HEK293T (cell line): ENCODE measurements at places on chromosomes 7 and 10.
A peak's percentile ranks its signal among the peaks of the same experiment; 100 is the strongest.

GRCh38 chr10:69362471-69362954, 54.2 kb downstream of the TACR2 start:
- DNase-seq: no peak

DNA sequence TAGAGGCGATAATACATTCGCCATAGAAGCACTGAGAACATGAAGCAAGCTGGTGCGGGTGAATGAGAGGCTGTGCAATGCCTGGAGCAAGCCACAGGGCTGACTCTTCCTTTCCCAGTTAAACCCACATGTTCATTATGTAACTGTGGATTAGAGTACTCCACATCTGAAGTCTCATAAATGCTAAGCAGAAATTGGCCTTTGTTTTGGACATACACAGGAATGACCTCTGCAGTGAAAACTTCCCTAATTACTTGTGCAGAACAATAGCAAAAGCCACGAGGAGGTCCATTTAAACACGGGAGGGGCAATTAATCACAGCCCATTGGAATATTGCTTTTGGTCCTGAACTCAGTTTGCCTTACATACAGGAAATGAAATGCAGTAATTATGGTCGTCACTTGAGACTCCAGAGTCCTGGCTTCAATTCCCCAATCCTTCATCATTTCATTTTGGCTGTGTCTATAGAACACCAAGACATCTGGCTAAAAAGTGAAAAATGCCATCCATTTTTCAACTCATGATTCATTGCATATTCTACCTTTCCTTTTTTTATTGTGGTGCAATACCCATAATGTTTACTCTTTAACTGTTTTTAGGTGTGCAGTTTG, 78.7 kb upstream of the CXCL12 start:
- DNase-seq: no peak

GRCh38 chr7:133230591-133231194, 22.2 kb upstream of the EXOC4 start:
- peak; percentile 53 for DNase-seq

- DNase-seq: no peak
Observed at GRCh38 chr10:16049782-16050181, 189.5 kb upstream of the MINDY3 start.

GRCh38 chr7:5200561-5201235, 10.7 kb downstream of the WIPI2 start:
- DNase-seq: no peak

DNA sequence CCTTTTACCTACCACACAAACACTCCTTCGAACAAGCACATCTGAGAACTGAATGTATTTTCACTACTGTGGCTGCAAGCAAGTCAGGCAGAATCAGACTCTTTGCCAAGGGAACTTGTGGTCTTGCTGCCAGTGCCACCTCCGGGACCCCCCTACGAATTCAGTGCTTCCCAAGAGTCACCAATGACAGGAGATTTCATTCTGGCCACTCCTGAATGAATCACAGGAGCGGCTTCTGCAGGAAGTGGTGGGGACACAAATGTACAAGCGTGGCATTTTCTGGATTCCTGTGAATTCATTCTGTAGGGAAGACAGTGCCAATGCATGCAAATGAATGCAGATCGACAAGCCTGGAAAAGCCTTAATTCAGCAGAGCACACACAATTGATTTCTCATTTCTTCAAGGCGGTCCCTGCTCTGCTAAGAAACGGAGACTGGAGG, 161.2 kb downstream of the CAMK1D start:
- no peak for DNase-seq

DNA sequence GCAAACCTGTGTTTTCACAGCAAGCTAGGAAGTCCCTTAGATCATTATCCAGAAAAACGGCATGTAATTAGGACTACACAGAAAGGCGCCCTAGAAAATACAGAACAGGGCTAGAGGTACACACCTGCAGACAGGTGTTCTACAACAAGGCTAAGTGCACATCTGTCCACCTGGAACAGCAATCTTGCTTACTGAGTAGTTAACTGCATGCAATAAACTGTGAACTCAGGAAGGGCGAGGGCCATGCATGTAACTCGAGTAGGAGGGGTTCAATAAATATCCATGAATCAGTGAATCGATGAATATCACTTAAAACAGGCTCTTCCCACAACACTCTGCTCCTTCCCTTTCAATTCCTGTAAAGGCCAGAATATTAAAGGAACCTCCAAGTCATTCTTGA, 22.0 kb downstream of the FAM171A1 start:
- DNase-seq: no peak

DNA sequence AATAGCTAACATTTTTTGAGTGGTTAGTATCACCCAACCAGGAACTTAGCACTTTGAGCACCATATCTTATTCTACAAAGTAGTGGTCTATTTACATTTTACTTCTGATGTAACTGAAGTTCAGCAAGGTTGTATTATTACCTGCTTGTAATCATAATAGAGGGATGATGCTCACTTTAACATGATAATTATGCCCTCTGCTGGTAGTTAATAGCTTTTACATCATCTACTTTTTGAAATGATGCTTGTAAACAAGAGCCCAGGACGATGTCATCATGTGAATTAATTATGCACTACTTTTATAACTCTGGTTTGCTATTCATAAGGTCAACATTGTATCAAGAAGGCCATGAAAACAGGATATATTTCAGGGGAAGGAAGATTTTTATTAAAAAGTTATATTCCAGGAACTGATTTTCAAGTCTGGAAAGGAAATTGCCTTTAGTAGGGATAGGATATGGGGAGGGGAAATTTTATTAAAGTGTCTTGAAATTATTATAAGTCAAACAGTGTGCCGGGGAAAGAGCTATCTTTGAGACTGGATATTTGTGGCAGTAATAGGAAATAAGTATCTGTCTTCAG, 80.3 kb upstream of the SCIN start:
- peak; percentile 7 for DNase-seq

DNA sequence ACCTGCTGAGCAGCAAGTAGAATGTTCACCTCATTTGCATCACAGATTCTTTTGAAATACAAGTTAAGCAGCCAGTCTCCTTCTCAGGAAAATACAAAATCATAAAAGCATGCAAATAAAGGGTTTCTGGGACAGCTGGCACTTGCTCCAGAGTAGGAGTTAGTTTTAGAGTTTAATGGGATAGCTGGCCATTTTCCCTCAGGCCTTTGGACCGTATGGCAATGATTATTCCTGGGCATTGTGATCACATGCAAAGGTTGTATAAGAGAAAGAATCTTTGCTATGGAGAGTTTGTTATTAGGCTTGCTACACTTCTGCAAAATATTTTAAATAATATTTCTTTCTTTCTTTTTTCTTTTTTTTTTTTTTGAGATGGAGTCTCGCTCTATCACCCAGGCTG, 240.8 kb downstream of the CDK14 start:
- no peak for DNase-seq

- DNase-seq: no peak
Observed at GRCh38 chr10:14553448-14553847, 221.2 kb downstream of the FAM107B start.

- DNase-seq: no peak
Observed at GRCh38 chr10:119136084-119136483, 29.4 kb downstream of the SFXN4 start.

DNA sequence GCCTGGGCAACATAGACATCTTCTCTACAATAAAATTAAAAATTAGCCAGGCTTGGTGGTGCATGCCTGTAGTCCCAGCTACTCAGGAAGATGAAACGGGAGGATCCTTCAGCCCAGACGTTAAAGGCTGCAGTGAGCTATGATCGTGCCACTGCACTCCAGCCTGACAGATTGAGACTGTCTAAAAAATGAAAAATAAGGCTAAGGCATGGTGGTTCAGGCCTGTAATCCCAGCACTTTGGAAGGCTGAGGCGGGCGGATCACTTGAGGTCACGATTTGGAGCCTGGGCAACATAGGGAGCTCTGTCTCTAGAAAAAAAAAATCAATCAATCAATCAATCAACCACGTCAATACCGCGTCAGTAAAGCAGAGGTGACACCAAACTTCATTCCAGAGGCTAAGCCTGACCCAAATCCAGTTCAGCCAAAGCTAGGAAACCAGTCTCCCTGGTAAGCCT, 31.1 kb downstream of the MRPS24 start:
- no peak for DNase-seq

DNA sequence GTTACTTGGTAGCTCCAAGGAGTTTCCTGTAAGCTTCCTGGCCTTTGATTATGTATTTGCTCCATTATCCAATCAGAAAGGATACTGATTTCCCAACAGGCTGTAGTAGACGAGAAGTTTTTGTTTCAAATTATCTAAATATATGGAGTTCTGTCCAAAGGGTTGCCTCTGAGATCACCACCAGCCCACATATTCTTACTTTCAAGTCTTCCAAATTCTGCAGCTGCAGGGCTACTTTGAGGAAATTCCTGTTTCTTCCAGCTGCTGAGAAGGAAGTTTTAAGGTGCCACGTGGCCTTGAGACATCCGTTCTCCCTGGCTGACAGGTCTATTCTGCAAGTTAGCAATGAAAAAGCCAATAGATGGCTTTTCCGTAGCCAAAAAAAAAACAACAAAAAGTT, 286.0 kb downstream of the TWIST1 start:
- DNase-seq: no peak

- no peak for DNase-seq
Observed at GRCh38 chr7:43870316-43870715, 999 bp upstream of the MRPS24 start.

GRCh38 chr7:131769241-131769640, 212.8 kb upstream of the PODXL start:
- DNase-seq: no peak

DNA sequence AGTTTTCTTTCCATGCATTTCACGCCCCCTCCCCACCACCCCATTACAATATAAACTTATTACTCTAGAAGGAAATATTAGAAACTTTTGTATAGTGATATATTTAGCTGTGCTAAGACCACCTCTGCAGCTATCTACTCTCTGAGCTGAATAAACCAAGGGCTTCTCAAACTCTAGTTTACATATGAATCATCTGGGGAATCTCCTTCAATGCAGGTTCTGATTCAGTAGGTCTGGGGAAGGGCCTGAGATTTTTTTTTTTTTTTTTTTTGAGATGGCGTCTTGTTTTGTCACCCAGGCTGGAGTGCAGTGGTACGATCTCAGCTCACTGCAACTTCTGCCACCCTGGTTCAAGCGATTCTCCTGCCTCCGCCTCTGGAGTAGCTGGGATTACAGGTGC, 67.6 kb upstream of the PRKG1 start:
- DNase-seq: no peak

DNA sequence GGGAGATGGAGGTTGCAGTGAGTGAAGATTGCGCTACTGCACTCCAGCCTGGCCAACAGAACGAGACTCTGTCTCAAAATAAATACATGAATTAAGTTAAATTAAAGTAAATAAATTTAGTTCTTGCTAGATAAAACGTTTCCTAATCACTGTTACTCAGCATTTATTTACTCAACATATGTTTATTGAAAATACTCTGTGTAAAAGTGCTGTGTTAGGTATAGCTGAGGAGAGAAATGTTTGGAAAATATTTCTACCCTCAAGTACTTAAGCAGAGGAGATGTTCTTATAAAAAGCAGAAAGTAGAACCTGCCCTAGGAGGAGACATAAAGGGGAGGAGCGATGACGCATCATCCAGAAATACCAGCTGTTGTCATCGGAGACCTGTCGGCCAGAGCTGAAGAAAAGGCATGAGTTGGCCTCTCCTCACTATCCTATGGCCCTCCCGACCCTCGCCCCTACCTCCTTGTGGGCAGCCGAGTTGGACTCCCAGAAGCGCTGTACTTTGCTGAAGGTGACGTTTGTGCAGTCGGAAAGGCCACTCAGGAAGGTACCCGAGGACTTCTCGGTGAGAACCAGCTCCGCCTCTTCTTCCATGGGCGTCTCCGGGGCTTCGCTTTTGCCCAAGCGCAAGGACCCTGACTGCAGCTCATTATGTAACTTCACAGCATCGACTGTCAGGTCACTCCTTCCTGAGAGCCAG, 1.1 kb downstream of the RRP12 start:
- DNase-seq: peak; percentile 73

DNA sequence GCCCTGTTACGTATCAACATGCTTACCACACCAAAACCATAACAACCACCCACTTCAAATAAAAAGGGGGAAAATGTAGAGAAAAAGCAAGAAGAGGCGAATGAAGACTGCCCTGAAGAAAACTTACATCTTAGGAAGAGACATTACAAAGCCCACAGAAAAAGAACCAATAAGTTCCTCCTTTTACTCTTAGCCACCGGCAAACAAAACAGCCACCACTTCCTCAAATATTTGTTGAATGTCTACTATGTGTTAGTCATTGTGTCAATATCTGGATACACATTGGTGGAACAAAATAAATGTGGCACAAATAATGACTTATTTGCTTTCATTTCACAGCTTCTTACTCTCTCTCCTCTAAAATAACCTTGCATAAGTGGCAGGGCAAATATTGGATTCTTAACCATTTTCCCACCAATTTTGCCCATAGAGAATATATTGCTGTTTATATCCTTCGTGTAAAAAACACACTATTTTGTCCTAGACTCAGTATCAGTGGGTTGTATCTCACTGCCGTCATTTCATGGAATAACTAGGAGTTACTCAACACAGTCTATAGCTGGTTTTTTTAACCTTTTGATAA, 106.8 kb downstream of the ANK3 start:
- DNase-seq: no peak

DNA sequence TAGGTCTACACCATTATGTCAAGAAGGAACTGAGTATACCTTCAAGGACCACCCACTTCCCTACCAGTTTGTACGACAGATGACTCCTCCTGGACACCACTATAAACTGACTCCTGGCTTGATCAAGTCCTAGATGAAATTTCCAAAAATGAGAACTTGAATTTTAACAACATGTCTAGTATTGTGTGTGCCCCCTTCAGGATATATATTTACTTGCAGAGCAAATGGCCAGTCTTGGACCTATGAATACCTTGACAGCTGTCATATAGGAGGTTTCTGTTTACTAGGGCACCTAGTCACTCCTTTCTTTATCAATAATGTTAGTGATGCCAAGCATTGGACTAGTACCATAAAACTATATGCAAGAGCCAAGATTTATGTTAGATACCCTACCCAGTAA, 94.1 kb upstream of the TMEM26 start:
- no peak for DNase-seq

DNA sequence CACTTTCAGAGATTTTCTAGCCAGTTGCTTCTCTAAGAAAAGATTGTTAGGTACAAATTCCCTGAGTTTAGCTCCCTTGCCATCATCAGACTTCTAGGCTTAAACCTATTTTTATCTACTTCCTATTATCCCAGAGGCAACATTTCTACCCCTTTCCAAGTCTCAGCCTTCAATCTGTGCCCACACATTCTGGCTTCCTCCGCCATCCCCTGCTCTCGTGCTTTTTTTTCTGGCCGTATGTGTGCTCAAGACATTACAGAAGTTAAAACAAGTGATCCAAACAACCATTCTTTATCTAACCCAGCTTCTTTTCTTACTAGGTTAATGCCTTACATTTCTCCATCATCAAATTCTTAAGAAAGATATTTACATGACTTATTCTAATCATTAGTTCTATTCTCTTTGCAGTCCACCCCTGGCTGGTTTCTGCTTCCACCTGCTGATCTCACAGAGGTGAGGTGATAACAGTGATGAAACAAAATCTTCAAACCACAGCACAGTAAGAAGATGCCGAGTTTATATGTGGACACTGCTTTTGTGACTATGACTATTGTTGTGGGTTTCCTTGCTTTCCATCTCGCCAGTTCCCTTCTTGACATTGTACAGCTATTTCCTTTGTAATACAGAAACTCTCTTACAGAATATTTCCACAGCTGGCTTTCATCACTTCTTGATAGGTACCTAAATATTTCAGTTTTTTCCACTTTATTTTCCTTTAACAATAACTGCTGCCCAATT, 18.3 kb upstream of the CDK6 start:
- DNase-seq: no peak
